Heart left ventricle (tissue), 16 donors: ENCODE measurements at places on chromosomes 11 and 22. TPM values are rescaled to one million over a fixed set of nuclear protein-coding genes. Genes with fewer than 3 reads are reported as not detected.

GRCh38 chr11:12525466-12526055 lies 148.2 kb downstream of the PARVA start:
- peaks cover 55% of the 10 kb centered on the region for H3K36me3 ChIP-seq
- peaks cover 14% of the 10 kb centered on the region for H3K4me1 ChIP-seq
- H3K27ac ChIP-seq: no peak overlapping the region
- no peak overlapping the region for H3K4me3 ChIP-seq

- H3K4me3 ChIP-seq: no peak overlapping the region
- no peaks in the 10 kb centered on the region for H3K4me1 ChIP-seq
Observed at GRCh38 chr11:110857892-110858546, 145.8 kb upstream of the ARHGAP20 start.

DNA sequence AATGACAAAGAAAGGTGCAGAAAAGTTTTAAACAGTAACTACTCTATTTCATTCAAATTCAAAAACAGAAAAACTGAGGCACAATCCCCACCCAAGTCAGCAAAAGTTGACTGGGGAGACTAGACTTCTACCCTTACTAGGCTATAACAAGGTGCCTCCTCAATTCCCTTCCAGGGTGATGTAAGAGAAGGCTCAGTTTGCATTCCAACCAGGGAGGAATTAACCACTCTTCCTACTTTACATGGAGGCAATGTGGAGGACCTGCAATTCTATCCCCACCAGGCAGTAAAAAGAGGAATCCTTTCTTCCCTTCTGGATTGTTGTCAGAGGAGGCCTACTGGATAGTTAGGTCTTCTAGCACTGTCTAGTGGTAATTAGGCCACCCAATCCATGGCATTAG lies 26.1 kb downstream of the TYR start:
- H3K4me1 ChIP-seq: no peaks in the 10 kb centered on the region
- H3K36me3 ChIP-seq: no peaks in the 10 kb centered on the region

DNA sequence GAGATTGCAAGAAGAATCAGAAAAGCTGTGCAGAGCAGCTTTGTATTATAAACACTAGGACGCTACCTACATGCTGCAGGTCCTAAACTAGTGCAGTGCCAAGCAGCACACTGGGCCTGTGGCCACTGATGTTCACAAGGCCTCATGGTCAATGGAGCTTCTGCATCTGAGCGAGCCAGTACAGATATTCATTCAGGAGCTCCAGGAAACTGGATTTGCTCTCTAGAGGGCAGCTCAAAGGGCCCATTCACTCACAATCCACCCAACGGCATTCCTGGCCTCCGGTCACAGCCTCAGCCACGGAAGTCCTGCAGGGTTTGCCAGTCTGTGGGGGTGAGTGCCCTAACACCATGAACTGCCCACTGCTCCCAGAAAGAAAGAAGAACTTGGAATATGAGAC lies 5.8 kb upstream of the TBC1D10A start:
- DNase-seq: no peak
- H3K36me3 ChIP-seq: peaks cover 67% of the 10 kb centered on the region

- no peaks in the 10 kb centered on the region for H3K36me3 ChIP-seq
- DNase-seq: no peak
- peaks cover 12% of the 10 kb centered on the region for H3K4me1 ChIP-seq
- H3K4me3 ChIP-seq: no peak overlapping the region
- H3K27me3 ChIP-seq: no peaks in the 10 kb centered on the region
Observed at GRCh38 chr22:27637604-27638003, 164.0 kb downstream of the MN1 start.

DNA sequence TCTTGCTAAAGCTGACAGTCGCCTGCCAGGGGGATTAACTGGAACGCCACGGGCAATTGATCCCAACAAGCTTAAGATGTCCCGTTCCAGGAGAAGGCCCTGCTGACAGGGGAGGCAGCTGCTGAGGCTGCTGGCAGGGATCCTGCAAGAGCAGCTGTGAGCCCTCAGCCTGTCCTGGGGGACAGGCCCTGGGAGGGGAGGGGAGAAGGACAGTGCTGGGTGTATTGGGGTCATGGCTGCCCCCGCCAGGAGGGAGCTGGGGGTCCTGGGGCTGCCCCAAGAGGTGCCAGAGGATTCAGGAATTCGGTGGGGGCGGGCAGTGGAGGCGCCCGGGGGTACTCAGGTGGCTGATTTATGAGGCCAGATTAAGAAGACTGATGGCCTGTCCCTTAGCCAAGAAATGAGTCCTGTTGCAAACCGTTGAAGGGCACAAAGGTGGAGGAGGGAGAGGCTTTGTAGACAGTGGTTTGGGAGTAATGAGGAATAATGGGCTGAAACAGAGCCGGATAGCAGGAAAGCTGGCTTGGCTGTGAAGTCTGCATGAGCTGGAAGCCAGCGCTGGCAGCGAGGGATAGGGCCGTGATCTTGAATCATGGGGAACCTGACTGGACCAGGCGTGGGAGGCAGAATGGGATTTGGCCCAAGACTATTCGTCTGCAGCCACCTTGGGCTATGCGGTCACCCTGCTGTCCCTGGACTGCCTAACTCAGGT lies 133.5 kb downstream of the CACNA1I start:
- no peaks in the 10 kb centered on the region for H3K36me3 ChIP-seq
- H3K4me1 ChIP-seq: no peaks in the 10 kb centered on the region
- peaks cover 15% of the 10 kb centered on the region for H3K27me3 ChIP-seq
- H3K27ac ChIP-seq: no peak overlapping the region

GRCh38 chr11:44133335-44133946 lies 38.0 kb downstream of the EXT2 start:
- H3K27ac ChIP-seq: no peak overlapping the region
- H3K27me3 ChIP-seq: no peaks in the 10 kb centered on the region
- H3K4me3 ChIP-seq: no peak overlapping the region
- no peaks in the 10 kb centered on the region for H3K36me3 ChIP-seq

DNA sequence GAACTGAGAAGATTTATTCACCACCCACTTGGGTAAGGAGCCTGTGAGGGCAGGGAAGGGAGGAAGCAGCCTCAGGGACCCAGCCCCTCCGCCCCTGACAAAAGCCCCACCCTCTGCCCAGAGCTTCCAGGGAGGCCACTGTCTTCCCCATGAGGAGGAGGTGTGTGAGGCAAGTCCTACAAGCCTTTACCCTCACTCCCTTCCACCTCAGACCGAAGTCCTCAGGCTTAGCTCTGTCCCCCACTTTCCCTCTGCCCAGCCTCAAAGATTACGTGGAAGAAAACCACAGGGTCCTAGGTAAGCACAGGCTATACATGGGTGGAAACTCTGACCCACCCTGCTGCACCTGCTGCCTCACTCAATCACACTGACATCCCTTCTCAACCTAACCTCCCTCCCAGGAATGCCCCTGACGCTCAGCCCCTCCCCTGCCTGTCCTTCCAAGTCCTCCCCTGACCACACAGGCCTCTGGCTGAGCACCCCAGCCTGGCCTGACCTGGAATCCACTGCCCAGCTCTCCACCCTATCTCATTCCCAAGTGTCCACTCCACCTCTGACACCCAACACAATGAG lies 3.6 kb upstream of the ARAP1 start:
- H3K36me3 ChIP-seq: peaks cover 4% of the 10 kb centered on the region
- H3K27ac ChIP-seq: no peak overlapping the region
- no peaks in the 10 kb centered on the region for H3K27me3 ChIP-seq
- DNase-seq: no peak

DNA sequence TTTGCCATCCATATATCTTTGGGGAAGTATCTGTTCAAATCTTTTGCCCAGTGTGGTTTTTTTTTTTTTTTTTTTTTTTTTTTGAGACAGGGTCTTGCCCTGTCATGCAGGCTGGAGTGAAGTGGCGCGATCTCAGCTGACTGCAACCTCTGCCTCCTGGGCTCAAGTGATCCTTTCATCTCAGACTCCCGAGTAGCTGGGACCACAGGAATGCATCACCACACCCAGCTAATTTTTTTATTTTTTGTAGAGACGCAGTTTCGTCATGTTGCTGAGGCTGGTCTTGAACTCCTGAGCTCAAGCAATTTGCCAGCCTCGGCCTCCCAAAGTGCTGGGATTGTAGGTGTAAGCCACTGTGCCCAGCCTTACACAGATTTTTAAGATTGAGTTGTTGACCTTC lies 4.8 kb upstream of the FAM118A start:
- no peaks in the 10 kb centered on the region for H3K36me3 ChIP-seq
- no peaks in the 10 kb centered on the region for H3K27me3 ChIP-seq

- H3K4me1 ChIP-seq: peaks cover 18% of the 10 kb centered on the region
- no peaks in the 10 kb centered on the region for H3K27me3 ChIP-seq
- H3K27ac ChIP-seq: no peak overlapping the region
- no peak overlapping the region for H3K4me3 ChIP-seq
Observed at GRCh38 chr22:21731503-21731902, 4.1 kb downstream of the YPEL1 start.

DNA sequence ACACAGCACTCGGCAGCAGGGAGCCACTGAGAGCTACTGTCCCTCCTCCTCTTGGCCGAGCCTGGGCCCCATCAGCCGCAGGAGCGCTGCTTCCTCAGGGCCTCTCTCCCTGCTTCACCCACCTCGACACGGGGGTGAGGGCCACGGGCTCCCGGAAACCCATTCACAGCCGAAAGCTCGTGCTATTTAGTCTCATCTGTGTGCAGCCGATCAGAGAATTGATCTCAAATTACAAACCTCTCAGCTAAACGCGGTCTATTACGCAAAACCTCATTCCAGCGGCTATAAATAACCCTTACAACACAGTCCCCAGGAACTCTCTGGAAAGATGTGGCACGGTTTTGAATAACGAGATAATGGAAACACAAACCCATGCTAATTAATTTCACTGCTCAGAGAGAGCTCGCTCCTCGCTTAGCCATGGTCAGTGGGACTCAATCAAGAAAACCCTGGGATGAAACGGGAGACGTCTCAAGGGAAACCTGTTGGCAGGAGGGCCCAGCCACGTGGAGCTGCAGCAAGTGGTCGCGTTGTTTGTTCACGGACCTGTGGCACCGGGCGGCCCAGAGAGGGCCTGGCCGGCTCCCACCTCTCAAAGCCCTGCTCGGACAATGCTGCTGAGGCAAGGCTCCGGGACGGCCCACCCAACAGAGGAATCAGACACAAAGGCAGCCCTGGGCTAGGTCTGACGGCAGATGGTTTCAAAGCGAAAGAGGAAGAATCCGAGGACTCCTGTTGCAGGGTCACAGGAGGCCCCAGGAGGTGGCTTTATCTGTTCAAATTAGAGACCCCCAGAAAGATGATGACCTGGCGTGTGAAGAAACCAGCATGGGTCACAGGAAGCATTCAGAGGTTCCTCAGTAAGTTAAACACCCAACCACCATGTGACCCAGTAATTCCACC lies 210.5 kb downstream of the CTTN start:
- no peaks in the 10 kb centered on the region for H3K36me3 ChIP-seq
- peaks cover 6% of the 10 kb centered on the region for H3K27me3 ChIP-seq
- no peaks in the 10 kb centered on the region for H3K4me1 ChIP-seq

DNA sequence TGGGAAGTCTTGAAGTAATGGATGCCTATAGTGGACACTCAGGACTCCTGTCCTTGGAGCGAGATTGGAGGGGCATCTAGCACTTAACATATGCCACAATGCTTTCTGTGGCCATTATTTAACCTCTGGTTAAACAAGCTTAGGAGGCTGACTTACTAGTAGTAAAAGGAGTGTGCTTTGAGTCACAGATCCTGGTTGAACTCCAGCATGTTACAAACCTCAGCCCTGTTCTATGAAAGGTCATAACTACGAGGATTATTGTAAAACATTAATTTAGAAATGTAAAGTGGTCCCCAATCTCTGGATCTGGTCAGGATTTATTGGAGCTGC lies 1.1 kb upstream of the LBHD1 start:
- no peak overlapping the region for H3K4me3 ChIP-seq
- DNase-seq: no peak
- H3K27ac ChIP-seq: no peak overlapping the region
- H3K27me3 ChIP-seq: no peaks in the 10 kb centered on the region
- H3K4me1 ChIP-seq: peaks cover 19% of the 10 kb centered on the region

MPZL2 gene
- 14.0 TPM for total RNA-seq

GRM5 gene
- total RNA-seq: not detected

HOATZ gene
- total RNA-seq: not detected

SYT9 gene
- 0.37 TPM for total RNA-seq
